ENCODE measurements at places on chromosomes 1 and 21.
A peak's percentile ranks its signal among the peaks of the same experiment; 100 is the strongest.

- DNase-seq, result peak; percentile 7
Measured at GRCh38 chr1:11761988-11762406, at the start of gene C1orf167. C1orf167 (plus strand) TSS chr1:11762193; CDS start chr1:11764401, 2,208 bp downstream.

DNA sequence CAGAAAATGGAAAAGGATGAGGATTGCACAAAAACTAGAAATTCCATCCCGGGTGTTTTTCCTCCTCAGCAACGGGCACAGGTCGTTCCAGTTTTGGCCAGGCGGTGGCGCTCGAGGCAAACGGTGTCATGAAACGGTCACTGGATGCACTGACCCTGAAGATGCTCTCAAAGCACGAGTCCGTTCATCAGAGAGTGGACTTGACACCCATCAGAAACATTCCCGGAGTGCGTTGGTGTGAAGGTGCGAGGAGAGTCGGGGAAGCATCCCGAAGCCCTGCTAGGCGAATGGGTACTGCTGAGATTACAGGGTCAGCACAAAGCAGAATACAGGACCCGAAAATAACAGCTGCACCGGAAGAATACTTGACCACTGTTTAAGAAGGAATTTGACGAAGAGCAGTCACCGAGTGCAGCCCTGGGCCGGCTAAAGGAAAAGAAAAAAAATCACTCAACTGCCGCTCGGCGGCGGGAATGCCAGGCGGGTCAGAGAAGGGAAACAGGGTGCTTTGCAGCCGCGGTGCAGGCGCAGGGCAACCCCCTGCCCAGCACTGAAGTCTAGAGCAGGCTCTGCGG is 71.7 kb upstream of the ETS2 start:
- DNase-seq, result peak; percentile 80

GRCh38 chr1:66088787-66089186 is 296.1 kb downstream of the PDE4B start:
- DNase-seq, result no peak

DNA sequence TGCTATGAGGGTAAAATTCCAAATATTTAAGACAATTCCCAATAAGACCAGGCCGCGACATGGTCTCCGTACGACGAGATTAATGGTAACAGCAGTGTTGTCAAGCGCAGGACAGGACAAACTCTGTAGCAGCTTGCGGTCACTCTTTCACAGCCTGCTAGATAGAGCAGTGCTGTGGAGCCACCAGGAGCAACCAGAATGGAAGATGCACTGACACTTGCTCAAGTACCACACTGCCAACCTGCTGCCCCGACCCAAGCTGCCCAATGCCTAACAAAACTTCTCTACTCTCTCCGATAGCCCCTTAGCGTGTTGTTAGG is 636 bp downstream of the WARS2 start:
- DNase-seq, result no peak

- no peak for DNase-seq
Measured at GRCh38 chr1:93031711-93032110, 47.4 kb upstream of the MTF2 start.

Measured in stimulated activated CD4-positive, alpha-beta T cell treated with anti-CD3 and anti-CD28 coated beads, Interleukin-12 subunit alpha, Interleukin-12 subunit beta, amount 100 ng/mL, for 48 hours (primary cell).